EH (cell line): ENCODE measurements at places on chromosomes 4 and X.

DNA sequence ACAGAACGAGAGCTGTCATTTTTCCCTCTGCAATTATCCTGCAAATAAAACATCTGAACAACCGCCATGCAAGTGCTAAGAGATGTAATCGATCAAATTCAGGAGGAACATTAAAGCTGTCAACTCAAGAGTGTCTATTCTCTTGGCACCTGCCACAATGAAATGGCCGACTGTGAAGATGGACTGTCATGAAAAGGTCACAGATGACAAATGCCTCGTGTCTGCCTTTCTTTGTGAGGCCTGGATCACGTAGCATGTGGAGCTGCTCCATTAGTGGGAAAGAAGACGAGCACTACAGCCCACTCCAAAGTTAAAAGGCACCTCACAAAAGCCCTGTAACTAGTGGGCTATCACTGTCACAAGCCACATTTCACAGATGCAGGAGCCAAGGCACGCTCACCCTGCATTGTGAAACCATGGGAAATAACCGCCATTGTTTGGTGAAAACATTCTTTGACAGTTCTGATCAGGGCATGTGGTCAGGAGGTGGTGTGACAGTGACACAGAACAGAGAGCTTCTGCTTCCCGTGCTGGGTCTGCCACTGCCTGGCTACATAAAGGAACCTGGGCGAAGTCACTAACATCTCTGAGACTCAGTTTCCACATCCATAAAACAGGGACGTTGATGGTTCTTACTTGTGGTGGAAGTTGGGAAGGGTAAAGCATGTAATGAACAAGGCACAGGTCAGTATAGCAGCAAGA, 98.9 kb downstream of the EVC2 start:
- no peak for DNase-seq

- DNase-seq, result peak; percentile 84
Observed at GRCh38 chr4:168587411-168588125, 90.7 kb downstream of the PALLD start.

- DNase-seq, result peak; percentile 63
Observed at GRCh38 chrX:11770320-11770719, 12.3 kb downstream of the MSL3 start.

GRCh38 chr4:161647757-161648156, 516.0 kb downstream of the FSTL5 start:
- DNase-seq, result no peak

DNA sequence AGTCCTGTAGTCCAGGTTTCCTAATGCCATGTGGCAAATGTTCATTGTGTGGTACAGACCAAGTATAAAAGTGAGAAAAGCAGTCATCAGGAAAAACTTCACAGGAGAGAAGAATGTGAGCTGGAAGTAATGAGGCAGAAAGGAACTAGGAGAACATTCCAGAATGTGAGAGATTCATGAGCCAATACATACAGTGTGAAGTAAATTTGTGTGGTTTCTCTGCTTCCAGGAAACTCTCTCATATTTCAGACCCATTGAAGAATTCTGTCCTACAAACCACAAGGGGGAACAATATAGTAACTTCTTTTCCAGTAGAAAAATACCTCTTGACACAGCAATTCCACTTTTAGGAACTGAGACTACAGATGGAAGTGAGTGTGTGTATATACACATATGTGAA, 136.5 kb downstream of the RNF150 start:
- peak; percentile 89 for DNase-seq

DNA sequence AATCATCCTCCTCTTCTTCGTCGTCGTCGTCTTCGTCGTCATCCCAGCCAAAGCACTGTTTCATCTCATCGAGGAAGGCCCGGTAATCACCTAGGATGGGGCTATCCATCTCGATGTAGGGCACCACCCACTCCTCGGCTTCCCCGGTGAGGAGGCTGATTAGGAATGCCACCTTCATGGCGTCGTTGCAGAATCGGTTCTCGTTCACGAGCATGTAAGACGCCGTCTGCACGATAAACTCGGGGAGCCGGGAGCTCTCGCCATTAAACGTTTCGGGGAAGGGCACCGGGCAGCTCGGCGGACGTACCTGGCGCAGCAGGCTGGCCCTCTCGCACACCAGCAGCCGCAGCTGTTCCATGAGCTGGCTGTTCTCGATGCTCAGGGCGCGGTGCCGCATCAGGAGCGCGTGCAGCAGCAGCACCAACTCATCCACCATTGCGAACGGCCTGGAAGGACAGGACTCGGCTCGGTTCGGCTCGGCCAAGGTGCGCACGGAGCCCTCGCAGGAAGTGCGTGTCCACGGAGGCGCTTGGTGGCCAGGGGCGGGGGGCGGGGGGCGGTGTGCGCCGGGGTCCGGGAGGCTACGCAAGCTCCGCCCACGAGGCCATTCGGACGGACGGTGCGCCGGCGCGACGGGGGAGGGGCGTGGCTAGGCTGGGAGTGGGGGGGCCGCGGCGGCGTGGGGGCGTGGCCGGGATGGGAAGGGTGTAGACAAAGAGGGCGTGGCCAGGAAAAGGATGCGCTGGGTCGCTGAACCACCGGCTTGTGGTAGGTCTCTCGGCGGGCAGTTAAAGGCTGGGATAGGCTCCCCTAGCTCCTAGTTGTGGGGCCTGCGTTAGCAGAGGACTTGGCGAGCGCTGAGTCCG, at the start of gene LDOC1:
LDOC1 (minus strand) TSS at position 544 of the 866 bp plus-strand sequence; CDS start at position 436, 108 bp downstream.
- DNase-seq, result peak; percentile 73

GRCh38 chrX:147894366-147894963, 17.3 kb upstream of the FMR1 start:
- no peak for DNase-seq

DNA sequence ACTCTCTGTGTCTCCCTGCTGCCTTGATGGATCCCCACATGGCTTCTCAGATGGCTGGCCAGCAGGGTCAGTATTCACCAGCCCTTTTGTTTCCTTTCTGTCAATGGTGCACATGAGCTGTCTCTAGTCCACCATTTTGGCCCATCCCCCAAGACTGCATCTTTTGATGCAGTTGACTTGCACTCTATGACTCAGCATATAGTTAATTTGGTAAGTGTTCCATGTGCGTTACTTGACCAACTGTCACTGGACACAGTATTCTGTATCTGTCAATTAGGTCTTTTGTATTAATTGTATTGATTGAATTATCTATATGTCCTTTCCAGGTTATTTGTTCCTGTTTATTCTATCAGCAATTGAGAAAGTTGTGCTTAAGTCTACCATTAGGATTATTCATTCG, 29.2 kb downstream of the PRDM5 start:
- DNase-seq, result no peak

GRCh38 chr4:21097026-21097425, 396.8 kb downstream of the PACRGL start:
- no peak for DNase-seq

- peak; percentile 72 for DNase-seq
Observed at GRCh38 chr4:187606581-187606980, 389.0 kb upstream of the ZFP42 start.

- no peak for DNase-seq
Observed at GRCh38 chr4:128841402-128841801, 31.9 kb downstream of the JADE1 start.

DNA sequence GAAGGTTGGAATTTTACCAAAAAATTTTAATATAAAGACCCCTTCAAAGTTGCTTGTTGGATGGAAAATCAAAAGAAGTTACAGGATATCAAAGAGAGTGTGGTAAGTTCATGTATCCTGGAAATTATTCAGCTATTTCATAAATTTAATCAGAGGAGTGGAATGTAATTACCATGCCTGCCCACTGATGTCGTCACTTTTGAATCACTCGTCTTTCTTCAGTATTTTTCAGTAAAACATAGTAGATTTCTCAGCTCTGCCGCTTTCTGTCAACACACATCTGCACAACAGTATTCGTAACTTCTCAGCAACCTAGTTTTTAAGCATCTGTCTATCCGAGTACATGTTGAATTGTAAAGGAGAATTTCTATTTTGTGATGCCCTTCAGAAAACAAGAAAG, 2163.0 kb upstream of the AGA start:
- DNase-seq, result no peak

- DNase-seq, result no peak
Observed at GRCh38 chr4:61772126-61772525, 572.0 kb downstream of the ADGRL3 start.

- no peak for DNase-seq
Observed at GRCh38 chr4:68591204-68591603, 15.1 kb upstream of the UGT2B17 start.

- DNase-seq, result peak; percentile 80
Observed at GRCh38 chrX:38233891-38234667, 13.4 kb upstream of the SRPX start.

- DNase-seq, result no peak
Observed at GRCh38 chr4:144948009-144948408, 150.0 kb downstream of the ANAPC10 start.

- DNase-seq, result peak; percentile 84
Observed at GRCh38 chrX:53281321-53281822, at the start of gene IQSEC2. IQSEC2 (minus strand) TSS chrX:53281584.

DNA sequence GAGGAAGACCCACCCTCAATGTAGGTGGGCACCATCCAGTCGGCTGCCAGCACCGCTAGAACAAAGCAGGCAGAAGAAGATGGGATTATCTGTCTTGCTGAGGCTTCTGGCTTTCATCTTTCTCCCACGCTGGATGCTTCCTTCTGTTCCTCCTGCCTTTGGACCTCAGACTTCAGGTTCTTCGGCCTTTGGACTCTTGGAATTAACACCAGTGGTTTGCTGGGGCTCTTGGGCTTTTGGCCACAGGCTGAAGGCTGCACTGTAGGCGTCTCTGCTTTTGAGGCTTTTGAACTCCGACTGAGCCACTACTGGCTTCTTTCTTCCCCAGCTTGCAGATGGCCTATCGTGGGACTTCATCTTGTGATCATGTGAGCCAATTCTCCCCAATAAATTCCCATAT, 55.1 kb downstream of the PDLIM5 start:
- DNase-seq, result no peak

DNA sequence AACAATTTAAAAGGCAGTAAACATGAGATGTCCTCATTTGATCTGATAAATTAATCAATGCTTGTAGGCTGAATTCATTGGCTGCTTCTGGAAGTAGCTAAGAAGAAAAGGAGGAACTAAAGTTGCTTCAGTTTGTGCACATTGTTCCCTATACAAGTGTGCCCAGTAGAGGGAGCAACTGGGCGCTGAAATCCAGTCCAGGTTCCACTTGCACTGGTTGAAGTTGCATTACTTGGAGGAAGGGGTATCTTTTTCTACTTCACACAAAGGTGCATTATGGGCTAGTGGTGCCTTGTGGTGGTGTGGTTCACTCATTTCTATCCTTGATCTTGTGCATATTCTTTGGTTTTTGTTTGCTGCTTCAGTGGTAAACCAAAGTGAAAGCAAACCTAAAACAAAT, 67.9 kb upstream of the SOX3 start:
- peak; percentile 20 for DNase-seq

GRCh38 chr4:112817933-112818593, 181.1 kb downstream of the LARP7 start:
- DNase-seq, result peak; percentile 77

DNA sequence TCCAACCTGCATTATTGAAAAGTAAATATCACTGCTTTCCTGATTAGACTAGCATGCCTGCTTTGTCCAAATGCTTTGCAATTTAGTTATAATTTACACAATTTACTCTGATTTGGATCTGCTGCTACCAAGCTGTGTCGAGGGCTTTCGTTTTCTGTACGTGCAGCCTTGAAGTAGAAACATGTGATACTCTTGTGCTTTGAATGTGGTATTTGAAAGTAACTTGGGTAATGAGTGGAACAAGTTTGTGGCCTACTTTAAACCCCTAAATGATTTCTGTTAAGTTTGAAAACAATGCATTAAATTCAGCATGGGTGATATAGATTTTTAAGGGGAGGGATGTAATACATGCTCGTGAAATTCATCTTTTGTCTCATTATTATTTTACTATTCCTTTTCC, 240.7 kb downstream of the IQCM start:
- no peak for DNase-seq

DNA sequence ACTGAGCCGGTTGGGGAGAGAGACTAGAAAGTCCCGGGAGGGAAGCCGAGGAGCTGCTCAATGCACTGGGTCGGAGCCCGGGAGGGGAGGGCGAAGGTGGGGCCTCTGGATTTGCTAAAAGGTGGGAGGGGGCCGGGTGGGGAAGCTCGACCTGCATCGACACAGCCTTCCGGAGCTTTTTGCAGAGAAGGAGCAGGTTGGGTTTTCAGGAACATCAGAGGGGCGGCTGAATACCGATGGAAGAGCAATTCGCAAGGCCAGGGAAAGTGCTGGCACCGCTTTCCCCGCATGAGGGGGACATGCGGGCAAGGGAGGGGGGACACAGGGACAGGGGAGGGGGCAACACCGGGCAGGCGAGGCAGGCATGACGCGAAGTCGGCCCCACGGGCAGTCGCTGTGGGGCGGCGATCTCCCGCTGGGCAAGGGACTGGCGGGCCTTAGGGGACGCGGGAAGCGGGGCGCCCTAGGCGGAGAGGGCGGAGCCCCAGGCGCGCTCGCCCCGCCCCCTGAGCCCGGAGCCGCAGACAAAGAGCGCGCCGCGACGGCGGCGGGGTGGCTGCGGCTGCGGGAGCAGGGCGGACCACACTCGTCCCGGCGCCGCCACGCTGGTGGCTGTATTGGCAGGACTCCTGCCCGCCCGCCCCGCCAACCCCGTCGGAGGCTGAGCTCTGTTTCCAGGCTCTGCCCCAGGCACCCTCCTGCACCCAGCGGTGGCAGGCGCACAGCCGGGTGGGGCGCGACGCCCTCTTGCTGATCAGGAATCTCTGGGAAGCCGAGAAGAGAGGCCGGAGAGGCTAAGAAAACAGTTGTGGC, 11.6 kb downstream of the PDZD4 start:
- peak; percentile 34 for DNase-seq
